ENCODE measurements at places on chromosomes 12 and 14. TPM values are rescaled to one million over a fixed set of nuclear protein-coding genes. Genes with fewer than 3 reads are reported as not detected.

DNA sequence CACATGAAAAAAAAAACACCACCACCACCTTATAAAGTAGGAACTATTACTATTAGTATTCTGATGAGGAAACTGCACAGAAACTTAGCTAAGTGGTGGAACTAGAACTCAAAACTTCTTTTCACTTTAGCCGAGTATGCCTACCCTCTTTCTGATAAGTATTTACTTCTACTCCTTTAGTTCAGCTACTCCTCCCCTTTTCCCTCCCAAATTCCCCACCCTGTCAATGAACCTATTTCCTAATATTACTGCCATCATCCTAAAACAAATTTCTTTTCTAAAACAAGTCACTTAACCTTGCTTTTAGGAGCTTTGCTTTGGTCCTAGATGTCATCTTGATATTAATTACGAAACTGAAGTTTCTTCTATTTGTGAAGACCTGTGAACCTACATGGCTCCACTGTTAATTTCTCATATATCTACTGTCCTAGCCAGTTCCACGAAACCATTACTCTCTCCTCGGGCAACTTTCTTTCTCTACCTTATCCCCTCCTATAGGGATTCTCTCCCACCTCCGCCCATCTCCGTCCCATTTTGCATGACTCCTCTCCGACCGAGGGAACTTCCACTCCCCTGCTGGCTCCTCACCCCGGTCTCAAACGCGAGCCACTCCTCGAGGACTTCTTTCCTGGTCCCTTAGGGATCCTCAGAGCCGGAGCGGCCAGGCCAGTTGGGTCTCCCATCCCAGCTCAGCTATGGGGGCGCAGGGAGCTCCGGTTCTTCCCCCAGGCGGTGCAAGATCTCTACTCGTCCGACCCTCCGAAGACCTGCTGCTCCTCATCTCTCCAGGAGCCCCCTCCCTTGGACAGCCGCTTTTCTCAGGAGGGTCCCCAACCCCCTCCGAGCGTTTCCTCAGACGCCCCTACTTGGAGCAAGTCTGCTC lies 1.1 kb downstream of the NUMB start:
- H3K36me3 ChIP-seq = no peaks in the 10 kb centered on the region
- no peaks in the 10 kb centered on the region for H3K27me3 ChIP-seq
- peak; percentile 64 for DNase-seq
- H3K27ac ChIP-seq = no peak overlapping the region
- H3K4me3 ChIP-seq = peak overlapping the region; percentile 71

DNA sequence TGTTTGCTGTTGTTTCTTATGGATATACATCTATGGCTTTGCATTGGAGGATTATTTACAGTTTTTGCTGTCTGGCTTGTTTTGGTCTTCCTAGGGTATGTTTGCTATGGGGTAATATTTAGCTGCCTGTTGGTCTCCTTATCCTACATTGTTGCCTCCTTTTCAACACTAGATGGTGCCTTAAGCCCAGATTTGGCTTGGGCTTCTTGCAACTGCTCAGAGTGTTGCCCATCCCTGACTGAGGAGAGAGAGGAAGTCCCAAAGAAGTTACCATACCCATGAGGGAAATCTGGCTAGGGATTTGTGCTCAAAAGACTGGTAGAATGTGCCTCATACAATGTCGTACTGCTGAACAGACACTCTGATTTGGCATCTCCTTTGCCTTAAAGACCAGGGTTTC lies 94.6 kb upstream of the MUCL1 start:
- no peak for DNase-seq
- H3K4me1 ChIP-seq = no peaks in the 10 kb centered on the region
- no peaks in the 10 kb centered on the region for H3K27me3 ChIP-seq
- H3K27ac ChIP-seq = no peak overlapping the region
- H3K4me3 ChIP-seq = no peak overlapping the region
- H3K36me3 ChIP-seq = no peaks in the 10 kb centered on the region

DNA sequence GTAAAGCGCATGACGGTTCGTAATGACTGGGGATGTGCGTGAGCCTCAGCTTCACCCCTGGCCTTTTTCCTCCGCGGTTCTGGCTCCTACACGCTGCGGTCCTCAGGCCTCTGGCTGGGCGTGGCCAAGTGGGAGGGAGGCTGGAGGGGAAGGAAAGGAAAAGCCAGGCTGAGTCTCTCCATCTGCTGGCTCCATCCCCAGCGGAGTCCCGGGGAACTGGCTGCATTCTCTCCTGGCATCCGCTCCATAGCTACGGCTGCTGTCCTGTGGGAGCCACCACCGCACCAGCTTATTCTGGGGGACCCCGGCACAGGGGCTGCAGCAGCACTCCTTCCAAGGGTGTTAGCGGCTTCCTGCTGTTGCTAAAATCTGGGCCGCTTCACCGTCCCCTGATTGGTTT lies 68.2 kb upstream of the SLC24A4 start:
- peak; percentile 85 for DNase-seq
- H3K4me1 ChIP-seq = no peaks in the 10 kb centered on the region
- no peaks in the 10 kb centered on the region for H3K36me3 ChIP-seq
- H3K27ac ChIP-seq = no peak overlapping the region

GRCh38 chr12:19620222-19620621 lies 180.9 kb downstream of the AEBP2 start:
- H3K4me1 ChIP-seq = no peaks in the 10 kb centered on the region
- no peaks in the 10 kb centered on the region for H3K27me3 ChIP-seq
- no peaks in the 10 kb centered on the region for H3K36me3 ChIP-seq
- DNase-seq = peak; percentile 57
- no peak overlapping the region for H3K4me3 ChIP-seq

Gene ZDHHC17
- polyA plus RNA-seq = 5.4 TPM
